ENCODE measurements at places on chromosomes 12 and 14.

- no peak overlapping the region for H3K4me3 ChIP-seq
- H3K27ac ChIP-seq, result no peak overlapping the region
- no peaks in the 10 kb centered on the region for H3K27me3 ChIP-seq
- H3K4me1 ChIP-seq, result peaks cover 10% of the 10 kb centered on the region
These were observed 23.2 kb upstream of the MAGOHB start for GRCh38 chr12:10636611-10637010.

- no peaks in the 10 kb centered on the region for H3K36me3 ChIP-seq
- DNase-seq, result peak; percentile 42
- peaks cover 6% of the 10 kb centered on the region for H3K4me1 ChIP-seq
- H3K27ac ChIP-seq, result no peak overlapping the region
These were observed 89.3 kb downstream of the OSBPL8 start for GRCh38 chr12:76470028-76470939.

- no peak overlapping the region for H3K4me3 ChIP-seq
- H3K27me3 ChIP-seq, result peaks cover 99% of the 10 kb centered on the region
- H3K4me1 ChIP-seq, result no peaks in the 10 kb centered on the region
- H3K27ac ChIP-seq, result no peak overlapping the region
- DNase-seq, result no peak
- H3K36me3 ChIP-seq, result no peaks in the 10 kb centered on the region
These were observed 7.5 kb upstream of the PAX9 start for GRCh38 chr14:36653962-36654793.

- H3K27ac ChIP-seq, result no peak overlapping the region
- no peak overlapping the region for H3K4me3 ChIP-seq
- no peaks in the 10 kb centered on the region for H3K36me3 ChIP-seq
These were observed 23.3 kb downstream of the BMAL2 start for GRCh38 chr12:27355979-27356378.

DNA sequence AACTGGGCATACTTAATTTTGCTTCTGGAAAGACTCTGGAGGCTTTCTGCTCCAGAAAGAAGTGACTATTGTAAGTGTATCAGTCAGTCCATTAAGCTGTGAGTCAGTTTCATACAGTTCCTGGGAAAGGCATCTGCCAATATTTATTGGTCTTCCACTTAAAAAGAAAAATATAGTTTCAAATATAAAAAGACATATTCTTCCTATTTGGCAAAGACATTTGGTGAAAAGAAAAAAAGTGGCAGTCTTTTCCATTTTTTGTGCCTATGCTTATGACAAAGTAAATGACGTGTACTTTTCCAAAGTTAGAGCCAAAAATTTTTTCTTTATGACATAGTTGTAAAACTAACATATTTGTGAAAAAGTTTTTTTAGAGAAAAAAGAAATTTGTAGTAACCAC, 12.3 kb downstream of the TMEM30B start:
- no peak overlapping the region for H3K4me3 ChIP-seq
- H3K36me3 ChIP-seq, result no peaks in the 10 kb centered on the region
- H3K4me1 ChIP-seq, result peaks cover 3% of the 10 kb centered on the region
- H3K27ac ChIP-seq, result no peak overlapping the region
- DNase-seq, result no peak
- peaks cover 20% of the 10 kb centered on the region for H3K27me3 ChIP-seq

DNA sequence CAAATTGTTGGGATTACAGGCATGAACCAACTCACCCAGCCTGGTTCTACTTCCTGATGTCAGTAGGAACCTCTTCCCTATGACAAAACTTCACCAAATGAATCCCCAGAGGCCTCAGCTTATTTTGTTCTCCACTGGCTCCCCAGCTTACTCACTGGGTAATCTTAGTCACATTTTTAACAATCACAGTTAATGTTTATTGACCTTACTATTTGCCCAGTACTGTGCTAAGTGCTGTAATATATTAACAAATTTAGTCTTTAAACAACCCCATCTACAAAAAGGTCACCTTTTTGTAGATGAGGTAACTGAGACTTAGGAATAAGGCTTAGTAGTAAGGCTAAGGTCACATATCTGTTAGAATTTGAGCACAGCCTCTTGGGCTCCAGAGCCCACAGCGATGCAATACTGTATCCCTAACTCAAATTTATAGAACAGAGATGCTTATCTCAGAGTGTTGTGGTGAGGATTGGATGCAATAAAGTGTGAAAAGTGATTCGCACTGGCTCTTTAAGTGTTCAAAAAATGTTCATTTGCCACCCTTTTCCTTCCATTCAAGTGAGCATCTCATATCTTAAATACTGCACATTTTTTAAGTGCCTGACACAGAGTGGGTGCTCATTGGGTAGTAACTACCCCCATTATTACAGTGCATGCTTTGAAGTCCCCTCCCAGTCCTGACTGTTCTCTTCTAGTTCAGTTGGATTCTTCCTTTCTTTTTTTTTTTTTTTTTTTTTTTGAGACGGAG, 146.4 kb upstream of the ARHGAP5 start:
- no peak overlapping the region for H3K27ac ChIP-seq
- no peak for DNase-seq
- H3K4me3 ChIP-seq, result no peak overlapping the region
- H3K27me3 ChIP-seq, result no peaks in the 10 kb centered on the region
- H3K36me3 ChIP-seq, result no peaks in the 10 kb centered on the region

GRCh38 chr14:99899578-99900178, 106.5 kb downstream of the EML1 start:
- H3K27me3 ChIP-seq, result peaks cover 2% of the 10 kb centered on the region
- no peaks in the 10 kb centered on the region for H3K36me3 ChIP-seq
- no peaks in the 10 kb centered on the region for H3K4me1 ChIP-seq
- no peak overlapping the region for H3K27ac ChIP-seq
- no peak overlapping the region for H3K4me3 ChIP-seq

DNA sequence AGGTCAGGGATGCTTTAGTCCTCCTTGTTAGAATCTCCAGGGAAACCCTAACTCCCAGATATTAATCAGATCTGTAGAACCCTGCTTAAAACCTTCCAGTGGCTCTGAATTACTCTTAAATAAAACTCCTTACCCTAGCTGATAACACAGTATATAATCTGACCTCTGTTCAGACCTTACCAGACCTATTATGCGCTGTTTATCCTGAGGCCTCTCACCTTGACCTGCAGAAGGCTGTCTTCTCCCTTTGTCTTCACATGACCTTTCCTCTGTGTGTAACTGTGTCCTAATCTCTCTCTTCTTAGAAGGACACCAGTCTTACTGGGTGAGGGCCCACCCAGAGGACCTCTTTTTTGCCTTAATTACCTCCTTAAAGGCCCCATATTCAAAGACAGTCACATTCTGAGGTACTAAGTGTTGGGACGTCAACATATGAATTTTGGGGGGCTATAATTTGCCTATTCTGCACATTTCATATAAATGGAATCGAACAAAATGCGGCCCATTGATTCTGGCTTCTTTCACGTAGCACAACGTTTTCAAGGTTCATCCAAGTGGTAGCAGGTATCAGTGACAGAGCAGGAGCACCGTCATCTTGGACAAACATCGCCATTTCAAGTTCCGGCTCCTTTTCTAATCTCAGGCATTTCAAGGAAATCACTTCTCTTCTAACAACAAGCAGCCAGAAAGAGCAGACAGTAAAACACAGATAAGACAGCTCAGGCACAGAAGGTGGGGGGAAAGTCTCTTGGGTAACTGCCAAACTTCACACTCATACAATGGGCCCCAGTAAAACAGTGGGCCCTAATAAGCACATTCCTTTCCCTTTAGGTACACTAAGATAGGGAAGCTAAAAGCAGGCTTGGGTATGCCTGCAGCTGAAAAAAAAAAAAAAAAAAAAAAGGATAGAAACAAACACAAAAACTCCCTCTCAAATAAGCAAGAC, 200.2 kb upstream of the NUDT4 start:
- peaks cover 6% of the 10 kb centered on the region for H3K4me1 ChIP-seq
- H3K27me3 ChIP-seq, result no peaks in the 10 kb centered on the region
- peak; percentile 26 for DNase-seq

DNA sequence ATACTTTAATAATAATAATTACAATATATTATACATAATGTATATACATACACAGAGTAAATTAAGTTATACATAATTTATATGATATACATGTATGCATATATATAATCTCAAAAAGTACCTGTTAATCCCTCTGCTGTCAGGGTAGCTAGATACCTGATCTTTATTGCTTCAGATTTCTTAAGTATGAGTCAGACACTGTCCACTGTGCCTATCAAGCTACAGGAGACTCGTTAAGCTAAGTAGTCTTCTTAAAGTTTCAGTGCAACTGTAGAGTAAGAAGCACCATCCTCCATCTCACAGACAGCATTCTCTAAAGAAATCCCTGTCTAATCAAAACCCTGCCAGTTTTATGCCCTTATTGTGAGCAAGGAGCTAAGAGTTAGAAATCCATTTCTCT, 428.7 kb downstream of the RERGL start:
- H3K27me3 ChIP-seq, result no peaks in the 10 kb centered on the region
- no peaks in the 10 kb centered on the region for H3K4me1 ChIP-seq
- no peak overlapping the region for H3K4me3 ChIP-seq
- H3K27ac ChIP-seq, result no peak overlapping the region
- no peak for DNase-seq

DNA sequence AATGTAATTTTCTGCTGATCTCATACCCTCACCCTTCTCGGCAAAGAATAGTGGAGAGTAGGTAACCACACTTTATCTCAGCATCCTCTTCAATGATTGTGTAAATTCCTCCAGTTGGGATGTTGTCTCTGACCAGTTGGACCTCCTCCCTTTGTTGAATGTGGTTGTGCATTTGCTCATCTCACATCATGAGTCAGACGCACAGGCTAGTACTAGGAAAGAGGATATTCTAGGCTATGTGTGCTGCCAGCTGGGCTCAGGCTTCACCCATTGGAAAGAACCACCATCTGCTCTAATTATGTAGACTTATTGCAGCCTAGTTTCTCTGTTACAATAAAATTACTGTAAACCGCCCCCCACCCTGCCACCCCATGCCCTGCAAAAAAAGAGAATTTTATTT, 90.3 kb downstream of the LMO3 start:
- H3K27ac ChIP-seq, result no peak overlapping the region
- no peak for DNase-seq
- no peaks in the 10 kb centered on the region for H3K27me3 ChIP-seq
- no peak overlapping the region for H3K4me3 ChIP-seq
- H3K4me1 ChIP-seq, result no peaks in the 10 kb centered on the region

DNA sequence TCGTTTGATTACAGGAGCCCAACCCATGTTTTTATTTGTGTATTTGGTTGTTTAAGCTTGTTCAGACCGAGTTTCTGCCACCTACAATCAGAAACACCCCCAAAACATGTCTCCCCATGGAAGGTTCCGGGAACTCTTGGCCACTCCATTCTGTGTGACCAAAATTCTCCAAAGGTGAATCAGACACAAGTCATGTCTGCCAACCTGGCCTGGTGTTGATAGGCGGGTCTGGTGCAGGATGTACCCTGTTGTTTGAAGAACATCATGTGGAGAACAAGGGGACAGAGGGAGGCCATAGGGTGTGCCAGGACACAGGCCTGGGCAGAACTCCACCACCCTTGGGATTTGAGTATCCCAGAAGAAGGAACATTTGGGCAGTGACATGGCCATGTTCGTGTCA, 147.1 kb upstream of the MYL2 start:
- H3K36me3 ChIP-seq, result no peaks in the 10 kb centered on the region
- H3K27ac ChIP-seq, result no peak overlapping the region
- no peak overlapping the region for H3K4me3 ChIP-seq

- no peak for DNase-seq
- H3K27ac ChIP-seq, result no peak overlapping the region
- H3K36me3 ChIP-seq, result no peaks in the 10 kb centered on the region
- no peak overlapping the region for H3K4me3 ChIP-seq
These were observed 16.0 kb upstream of the DIP2B start for GRCh38 chr12:50488801-50489200.
